ENCODE measurements at places on chromosomes 6 and 20. TPM values are rescaled to one million over a fixed set of nuclear protein-coding genes. Genes with fewer than 3 reads are reported as not detected.

DNA sequence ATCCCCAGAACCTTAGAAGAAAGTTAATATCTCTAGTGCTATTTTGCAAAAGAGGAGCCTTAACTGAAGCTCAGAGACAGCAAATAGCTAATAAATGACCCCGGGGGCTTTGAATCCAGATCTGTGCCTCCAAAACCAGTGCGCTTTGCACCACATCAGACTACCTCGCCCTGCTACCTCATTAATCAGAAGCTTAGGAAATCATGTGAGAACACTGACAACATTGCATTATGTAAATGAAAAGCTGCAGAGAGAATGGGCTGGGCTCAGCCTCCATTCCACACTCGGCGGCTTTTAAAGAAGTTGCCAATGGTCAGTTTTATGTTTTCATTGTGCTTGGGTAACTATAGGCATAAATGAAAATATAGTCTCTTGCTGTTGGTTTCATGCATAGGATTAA is 54.0 kb upstream of the STMND1 start:
- no peaks in the 10 kb centered on the region for H3K36me3 ChIP-seq
- H3K27ac ChIP-seq, result no peak overlapping the region
- no peaks in the 10 kb centered on the region for H3K27me3 ChIP-seq
- peaks cover 4% of the 10 kb centered on the region for H3K4me1 ChIP-seq

DNA sequence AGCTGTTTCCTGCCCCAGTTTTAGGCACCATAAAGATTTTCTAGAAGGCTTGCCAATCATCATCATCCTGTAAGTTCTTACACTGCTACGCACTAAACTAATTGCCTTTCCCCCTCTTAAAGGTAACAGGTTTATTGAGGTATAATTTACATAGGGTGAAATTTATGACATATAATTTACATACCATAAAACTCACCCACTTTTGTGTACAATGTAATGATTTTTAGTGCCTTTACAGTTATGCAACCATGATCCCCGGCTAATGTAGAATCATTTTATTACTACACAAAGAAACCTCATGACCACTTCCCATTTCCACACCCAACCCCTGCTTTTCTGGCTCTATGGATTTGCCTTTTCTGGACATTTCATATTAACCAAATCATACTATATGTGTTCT is 21.1 kb downstream of the GCNT2 start:
- DNase-seq, result no peak
- no peak overlapping the region for H3K4me3 ChIP-seq
- no peaks in the 10 kb centered on the region for H3K36me3 ChIP-seq
- H3K4me1 ChIP-seq, result no peaks in the 10 kb centered on the region

- H3K4me1 ChIP-seq, result peaks cover 11% of the 10 kb centered on the region
- H3K27me3 ChIP-seq, result no peaks in the 10 kb centered on the region
- no peak overlapping the region for H3K4me3 ChIP-seq
- no peak overlapping the region for H3K27ac ChIP-seq
- H3K36me3 ChIP-seq, result no peaks in the 10 kb centered on the region
These were observed 67.2 kb downstream of the BACH2 start for GRCh38 chr6:90229331-90230010.

- peak overlapping the region; percentile 38 for H3K4me3 ChIP-seq
- H3K27me3 ChIP-seq, result peaks cover 51% of the 10 kb centered on the region
- H3K4me1 ChIP-seq, result peaks cover 13% of the 10 kb centered on the region
- no peak overlapping the region for H3K27ac ChIP-seq
These were observed 171.4 kb upstream of the ZNF337 start for GRCh38 chr20:25867776-25868649.

DNA sequence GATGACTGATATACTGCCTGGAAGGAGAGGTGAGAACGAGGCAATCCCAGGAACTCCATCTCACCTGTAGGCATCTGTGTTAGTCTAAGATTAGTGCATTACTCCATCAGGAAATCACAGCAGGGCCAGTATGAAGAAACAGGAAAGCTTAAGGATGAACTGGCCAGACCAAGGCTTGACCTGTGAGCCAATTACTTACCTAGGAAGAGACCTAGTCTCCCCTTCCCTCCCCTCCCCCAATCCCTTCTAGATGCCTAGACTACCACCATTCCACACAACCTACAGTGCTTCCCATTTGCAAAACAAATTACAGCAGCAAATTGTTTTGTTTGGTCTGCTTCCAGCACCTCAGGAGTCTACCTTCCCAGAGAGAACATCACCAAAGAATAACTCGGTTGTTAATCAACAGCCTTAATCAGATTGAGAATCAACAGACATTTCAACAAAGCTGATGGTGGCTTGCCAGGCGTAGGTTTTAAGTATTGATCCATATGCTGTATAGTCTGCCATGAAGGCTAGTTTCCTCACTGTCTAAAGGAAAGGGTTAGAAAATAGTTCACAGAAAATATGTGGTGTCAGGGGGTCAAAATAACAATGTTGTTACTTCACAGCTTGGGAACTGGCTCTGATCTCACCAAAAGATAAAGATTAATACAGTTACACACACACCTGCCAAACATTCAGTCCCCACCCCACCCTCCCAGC is 10.1 kb downstream of the PKHD1 start:
- peaks cover 7% of the 10 kb centered on the region for H3K4me1 ChIP-seq
- H3K36me3 ChIP-seq, result no peaks in the 10 kb centered on the region
- no peaks in the 10 kb centered on the region for H3K27me3 ChIP-seq
- H3K27ac ChIP-seq, result no peak overlapping the region
- no peak for DNase-seq

- H3K4me1 ChIP-seq, result peaks cover 11% of the 10 kb centered on the region
- no peaks in the 10 kb centered on the region for H3K36me3 ChIP-seq
- H3K4me3 ChIP-seq, result peak within 1 kb of the TSS; percentile 36
- no peak within 1 kb of the TSS for H3K27ac ChIP-seq
These were observed at the start of gene FAM83B for GRCh38 chr6:54846243-54846856. TSS of gene FAM83B (plus strand) at chr6:54846771. CDS start at chr6:54870247, 23,476 bp downstream.

- H3K27ac ChIP-seq, result peak overlapping the region; percentile 67
- peaks cover 3% of the 10 kb centered on the region for H3K36me3 ChIP-seq
- peak; percentile 70 for DNase-seq
- H3K4me1 ChIP-seq, result peaks cover 33% of the 10 kb centered on the region
These were observed 37.7 kb downstream of the PMEPA1 start for GRCh38 chr20:57672164-57672563.

DNA sequence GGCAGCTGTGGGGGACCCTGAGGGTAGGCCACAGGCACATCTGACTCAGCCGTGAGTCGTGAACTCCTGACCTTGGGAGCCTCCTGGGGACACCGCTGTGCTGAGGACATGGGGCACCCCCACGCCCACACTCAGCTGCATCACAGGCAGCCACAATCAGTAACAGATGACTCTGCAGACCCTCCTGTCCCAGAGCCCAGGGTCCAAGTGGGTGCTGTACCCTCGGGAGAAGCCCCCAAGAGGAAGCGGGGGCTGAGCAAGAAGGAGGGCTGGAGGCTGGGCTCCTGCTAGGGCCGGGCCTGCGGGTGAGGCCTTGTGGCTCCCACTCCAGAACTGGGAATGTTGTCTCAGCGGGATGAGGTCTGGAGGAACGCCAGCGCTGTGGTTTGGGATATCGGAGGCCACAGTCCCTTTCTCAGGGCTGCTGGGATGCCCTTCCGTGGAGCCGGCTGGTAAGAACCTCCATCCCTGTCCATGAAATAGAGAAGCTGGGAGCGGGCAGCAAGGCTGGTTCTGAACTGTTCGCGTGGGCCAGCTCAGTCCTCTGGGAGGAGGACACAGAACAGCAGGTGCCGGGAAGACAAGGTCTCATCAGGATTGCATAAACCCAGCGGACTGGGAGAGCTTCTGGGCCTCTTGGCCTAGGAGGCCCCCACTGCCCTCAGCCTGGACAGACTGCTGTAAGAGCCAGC is 3.1 kb upstream of the LAMA5 start:
- peaks cover 72% of the 10 kb centered on the region for H3K4me1 ChIP-seq
- peak overlapping the region; percentile 17 for H3K27ac ChIP-seq
- no peak overlapping the region for H3K4me3 ChIP-seq
- no peaks in the 10 kb centered on the region for H3K36me3 ChIP-seq

- no peaks in the 10 kb centered on the region for H3K27me3 ChIP-seq
- DNase-seq, result no peak
- H3K4me1 ChIP-seq, result no peaks in the 10 kb centered on the region
- no peaks in the 10 kb centered on the region for H3K36me3 ChIP-seq
- H3K27ac ChIP-seq, result no peak overlapping the region
These were observed 267.9 kb upstream of the BMP2 start for GRCh38 chr20:6499566-6499965.

DNA sequence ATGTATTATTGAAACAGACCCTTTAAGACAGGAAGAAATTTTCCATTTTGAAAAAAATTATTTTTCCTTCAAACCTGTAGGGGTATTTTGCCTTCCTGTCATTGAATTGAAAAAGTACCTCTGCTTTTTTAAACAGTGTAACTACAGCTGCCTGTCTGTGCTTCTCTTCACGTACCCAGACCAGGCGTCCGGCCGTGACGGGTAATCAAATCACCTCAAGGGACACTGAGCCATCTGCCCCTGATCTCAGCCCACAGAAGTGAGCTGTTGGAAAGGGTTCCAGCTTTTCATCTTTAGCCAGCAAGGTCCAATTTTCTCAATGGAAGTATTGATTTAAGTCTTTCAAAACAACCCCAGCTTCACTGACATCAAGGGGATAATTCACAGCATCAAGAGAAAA is 58.0 kb downstream of the SLC35D3 start:
- H3K27ac ChIP-seq, result no peak overlapping the region
- H3K27me3 ChIP-seq, result peaks cover 2% of the 10 kb centered on the region
- no peaks in the 10 kb centered on the region for H3K36me3 ChIP-seq
- H3K4me3 ChIP-seq, result no peak overlapping the region
- DNase-seq, result no peak
- H3K4me1 ChIP-seq, result no peaks in the 10 kb centered on the region

- no peaks in the 10 kb centered on the region for H3K27me3 ChIP-seq
- peaks cover 18% of the 10 kb centered on the region for H3K4me1 ChIP-seq
- DNase-seq, result peak; percentile 35
- H3K27ac ChIP-seq, result peak overlapping the region; percentile 17
- peaks cover 38% of the 10 kb centered on the region for H3K36me3 ChIP-seq
These were observed 15.7 kb upstream of the FAM83C start for GRCh38 chr20:35307666-35308653.

GRCh38 chr6:130620338-130620781 is 206.8 kb upstream of the SMLR1 start:
- no peaks in the 10 kb centered on the region for H3K27me3 ChIP-seq
- no peak overlapping the region for H3K4me3 ChIP-seq
- DNase-seq, result peak; percentile 16
- no peak overlapping the region for H3K27ac ChIP-seq
- no peaks in the 10 kb centered on the region for H3K36me3 ChIP-seq

GRCh38 chr20:55540013-55540412 is 465.3 kb downstream of the CBLN4 start:
- no peaks in the 10 kb centered on the region for H3K4me1 ChIP-seq
- no peaks in the 10 kb centered on the region for H3K36me3 ChIP-seq
- no peak overlapping the region for H3K27ac ChIP-seq
- no peak for DNase-seq

GRCh38 chr20:39645131-39645530 is 683.0 kb downstream of the DHX35 start:
- peak; percentile 85 for DNase-seq
- no peaks in the 10 kb centered on the region for H3K36me3 ChIP-seq
- H3K4me3 ChIP-seq, result no peak overlapping the region
- peak overlapping the region; percentile 55 for H3K27ac ChIP-seq

DNA sequence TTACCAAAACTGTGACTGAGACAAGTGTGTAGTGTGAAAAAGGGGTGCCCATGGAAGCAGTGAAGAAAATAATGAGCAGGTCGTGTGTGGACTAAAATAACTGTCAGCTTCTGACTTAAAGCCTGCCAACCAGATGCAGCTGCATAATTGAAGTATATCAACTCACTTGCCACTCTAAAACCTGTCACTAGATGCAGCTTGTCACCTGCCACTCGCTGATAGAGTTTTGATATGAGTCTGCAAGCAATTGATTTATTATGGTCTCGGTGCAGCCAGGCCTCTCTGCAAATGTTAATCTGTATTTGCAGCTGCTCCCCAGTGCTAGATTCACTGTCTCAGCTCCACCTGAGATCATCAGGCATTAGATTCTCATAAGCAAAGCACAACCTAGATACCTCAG is 1090.0 kb upstream of the EYS start:
- no peak for DNase-seq
- no peak overlapping the region for H3K4me3 ChIP-seq
- no peak overlapping the region for H3K27ac ChIP-seq
- no peaks in the 10 kb centered on the region for H3K27me3 ChIP-seq
- H3K36me3 ChIP-seq, result no peaks in the 10 kb centered on the region

DNA sequence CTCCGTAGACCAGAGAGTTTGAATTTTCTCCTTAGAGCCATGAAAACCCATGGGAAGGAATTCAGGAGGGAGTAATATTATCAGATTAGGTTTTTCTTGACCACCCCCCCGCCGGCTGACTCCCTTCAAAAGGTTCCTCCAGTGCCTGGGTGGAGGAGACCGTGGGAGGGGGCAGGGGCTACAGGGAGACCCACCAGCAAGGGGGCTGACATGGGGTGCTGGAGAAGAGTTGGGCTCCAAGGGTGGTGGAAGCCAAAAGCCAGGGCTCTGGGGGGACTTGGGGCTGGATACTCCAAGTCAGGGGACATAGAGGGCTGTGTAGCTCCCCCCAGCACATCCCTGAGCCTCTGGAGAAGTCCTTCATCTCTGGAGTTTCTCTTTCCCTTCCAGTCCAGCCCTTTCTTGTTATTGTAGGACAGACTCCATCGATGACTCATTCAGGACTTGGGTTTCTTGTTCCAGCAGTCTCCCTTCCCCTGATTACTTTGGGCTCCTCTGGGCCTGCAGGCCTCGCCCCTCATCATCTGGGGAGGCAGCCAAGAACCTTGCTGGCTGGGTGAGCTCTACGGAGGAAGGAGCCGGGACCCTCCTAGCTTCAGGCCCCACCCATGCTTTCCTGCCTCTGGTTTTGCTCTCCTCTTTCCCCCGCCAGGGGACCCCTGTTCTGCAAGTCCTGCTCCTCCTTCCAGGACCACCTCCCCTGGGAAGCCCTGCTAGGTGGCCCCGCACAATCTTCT is 10.5 kb upstream of the KIAA1755 start:
- peak; percentile 94 for DNase-seq
- H3K27ac ChIP-seq, result peak overlapping the region; percentile 63

DNA sequence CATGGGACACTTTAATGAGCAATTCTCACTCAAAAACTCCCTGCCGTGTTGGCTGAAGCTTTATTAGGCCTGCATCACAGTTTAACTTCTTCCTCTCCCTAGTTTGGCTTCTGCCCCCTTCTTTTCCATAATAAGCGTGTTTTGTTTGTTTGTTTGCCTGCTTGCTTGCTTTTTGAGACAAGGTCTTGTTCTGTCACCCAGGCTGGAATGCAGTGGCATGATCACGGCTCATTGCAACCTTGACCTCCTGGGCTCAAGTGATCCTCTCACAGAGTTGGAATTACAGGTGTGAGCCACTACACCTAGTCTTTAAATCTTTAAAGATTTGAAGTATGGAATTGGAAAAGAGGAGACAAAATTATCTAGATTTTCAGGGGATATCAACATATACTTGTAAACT is 25.4 kb upstream of the DNAAF9 start:
- H3K27me3 ChIP-seq, result no peaks in the 10 kb centered on the region
- H3K4me3 ChIP-seq, result no peak overlapping the region
- no peak overlapping the region for H3K27ac ChIP-seq

- H3K27me3 ChIP-seq, result no peaks in the 10 kb centered on the region
- no peak overlapping the region for H3K4me3 ChIP-seq
- H3K27ac ChIP-seq, result no peak overlapping the region
- no peaks in the 10 kb centered on the region for H3K4me1 ChIP-seq
- no peak for DNase-seq
These were observed 66.6 kb upstream of the SPTLC3 start for GRCh38 chr20:12942123-12942522.

Gene CD109
- total RNA-seq, result 21.1 TPM

Gene C6orf58
- 0.09 TPM for total RNA-seq

Gene PABPC1L
- 5.3 TPM for total RNA-seq

Gene AFG1L
- total RNA-seq, result 7.2 TPM

Gene FERMT1
- total RNA-seq, result 0.58 TPM

Gene EYS
- 1.1 TPM for total RNA-seq

Gene KIF25
- total RNA-seq, result 1.8 TPM

Gene RGS19
- total RNA-seq, result 5.2 TPM

Gene TRIM15
- total RNA-seq, result not detected

Gene PDYN
- not detected for total RNA-seq

Gene SLC22A16
- 0.22 TPM for total RNA-seq

Gene RAB44
- 0.04 TPM for total RNA-seq

Gene SLC22A7
- not detected for total RNA-seq

Gene ZNF334
- 8.5 TPM for total RNA-seq

Data from muscle of leg (tissue), 16 donors.